ENCODE measurements at places on chromosomes 4 and X.

- no peak for DNase-seq
Observed at GRCh38 chrX:13048280-13048679, 3.9 kb upstream of the FAM9C start.

DNA sequence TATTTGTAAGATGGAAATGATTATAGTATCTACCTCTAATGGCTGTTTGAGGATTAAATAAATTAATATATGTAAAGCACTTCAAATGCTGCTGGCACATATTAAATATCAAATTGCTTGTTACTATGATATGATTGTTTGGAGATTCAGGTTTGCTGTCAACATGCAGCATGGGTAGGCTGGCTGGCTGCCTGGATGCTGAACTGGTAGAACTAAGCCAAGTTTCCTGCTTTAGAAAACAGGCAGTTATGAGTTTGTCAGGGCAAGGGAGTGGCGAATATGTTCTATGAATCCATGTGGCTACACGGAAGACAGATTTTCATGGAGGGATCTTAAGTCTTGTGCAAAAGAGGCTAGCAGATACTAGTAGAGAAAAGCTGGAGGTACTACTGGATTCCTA, 239.6 kb downstream of the GBA3 start:
- DNase-seq = no peak

DNA sequence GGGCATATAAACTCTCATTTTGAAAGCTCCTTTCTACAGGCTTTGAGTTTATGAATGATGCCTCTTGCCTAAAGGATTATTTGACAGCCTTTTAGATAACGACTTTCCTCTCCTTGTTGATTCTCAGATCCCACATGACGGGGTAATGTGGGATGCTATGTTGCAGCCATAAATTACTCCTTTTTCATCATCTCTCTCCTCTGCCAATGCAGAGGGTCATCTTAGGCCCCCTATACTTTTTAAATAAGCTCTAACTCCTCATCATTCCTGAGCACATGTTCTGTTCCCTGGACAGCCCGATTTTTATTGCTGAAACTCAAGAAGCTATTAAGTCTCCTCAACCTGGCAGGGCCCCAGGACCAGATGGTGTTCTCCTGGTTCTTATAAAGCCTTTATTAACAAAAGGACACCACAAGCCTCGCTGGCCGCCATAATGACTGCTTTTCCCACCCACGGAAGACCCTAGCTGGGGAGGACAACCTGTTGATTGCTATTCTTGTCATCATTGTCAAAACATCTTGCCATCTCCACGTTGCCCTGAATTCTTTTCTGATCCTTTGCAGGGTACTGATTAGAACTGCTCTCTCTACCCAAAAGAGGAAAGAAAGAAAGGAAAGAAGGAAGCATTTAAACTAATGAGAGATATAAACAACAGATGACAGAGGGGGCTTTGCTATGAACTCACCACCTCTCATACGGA, 150.7 kb downstream of the DHX15 start:
- DNase-seq = no peak

DNA sequence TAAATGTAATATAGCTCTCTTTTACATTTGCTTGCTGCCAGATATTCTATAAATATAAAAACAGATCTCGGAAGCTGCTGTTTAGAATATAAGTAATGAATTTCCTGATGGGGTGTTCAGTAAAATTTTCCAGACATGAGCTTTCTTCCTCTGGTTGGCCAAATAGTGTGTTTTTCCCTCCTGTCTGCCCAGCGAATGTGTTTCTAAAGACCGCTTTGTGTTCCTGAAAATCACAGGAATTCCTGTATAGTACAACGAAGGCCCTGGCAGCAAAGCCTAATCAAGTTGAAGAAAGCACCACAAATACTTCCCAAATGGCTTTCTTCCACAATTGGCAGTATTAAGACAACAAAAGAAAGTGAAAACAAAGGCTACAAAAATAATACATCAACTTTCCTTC, 494.1 kb downstream of the INPP4B start:
- DNase-seq = no peak

DNA sequence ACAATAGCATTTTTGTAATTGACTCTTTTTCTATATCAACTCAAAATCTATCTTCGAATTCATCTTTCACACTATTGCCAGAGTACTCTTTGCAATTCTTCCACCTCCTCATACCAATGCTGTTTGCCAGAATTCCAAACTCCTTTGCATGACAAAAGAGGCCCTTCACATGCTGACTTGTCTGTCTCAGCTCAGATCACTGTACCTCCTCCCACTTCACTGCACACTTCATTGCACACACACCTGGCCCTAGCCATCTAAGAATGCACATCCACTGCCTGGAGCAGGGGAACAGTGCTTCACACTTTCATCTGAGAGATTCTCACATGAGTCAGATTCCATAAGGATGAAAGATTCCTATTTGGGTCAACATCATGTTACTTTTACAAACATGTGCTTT, 56.5 kb downstream of the PRDM5 start:
- DNase-seq = no peak

GRCh38 chr4:137531168-137531985, 917 bp downstream of the PCDH18 start:
- no peak for DNase-seq

DNA sequence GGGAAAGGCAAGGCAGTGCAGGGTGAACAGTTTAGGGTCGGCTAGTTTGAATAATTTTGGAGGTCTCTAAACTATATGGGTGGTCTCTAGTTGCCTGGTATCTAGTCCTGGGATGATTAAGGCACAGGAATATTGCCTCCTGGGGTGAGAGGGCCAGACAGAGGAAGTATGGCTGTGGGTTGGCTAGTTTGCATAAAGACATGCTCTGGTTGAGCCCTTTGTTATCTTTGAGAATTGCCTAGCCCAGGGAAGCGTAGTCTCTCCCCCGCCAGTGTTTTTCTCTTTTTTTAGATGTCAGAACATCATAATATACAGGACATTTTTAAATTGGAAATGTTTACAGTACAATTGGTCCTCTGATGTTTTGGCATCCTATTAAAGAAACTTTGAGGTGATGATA, 163.5 kb downstream of the PWWP3B start:
- no peak for DNase-seq

GRCh38 chr4:65646136-65646535, 24.2 kb downstream of the EPHA5 start:
- no peak for DNase-seq

DNA sequence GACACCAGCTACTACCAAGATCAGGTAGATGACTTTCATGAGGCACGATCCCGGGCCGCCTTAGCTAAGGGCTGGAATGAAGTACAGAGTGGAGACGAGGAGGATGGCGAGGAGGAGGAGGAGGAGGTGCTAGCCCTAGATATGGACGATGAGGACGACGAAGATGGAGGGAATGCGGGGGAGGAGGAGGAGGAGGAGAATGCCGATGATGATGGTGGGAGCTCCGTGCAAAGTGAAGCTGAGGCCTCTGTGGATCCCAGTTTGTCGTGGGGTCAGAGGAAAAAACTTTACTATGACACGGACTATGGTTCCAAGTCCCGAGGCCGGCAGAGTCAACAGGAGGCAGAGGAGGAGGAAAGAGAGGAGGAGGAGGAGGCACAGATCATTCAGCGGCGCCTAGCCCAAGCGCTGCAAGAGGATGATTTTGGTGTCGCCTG, 481 bp downstream of the UTP3 start:
- DNase-seq = no peak

DNA sequence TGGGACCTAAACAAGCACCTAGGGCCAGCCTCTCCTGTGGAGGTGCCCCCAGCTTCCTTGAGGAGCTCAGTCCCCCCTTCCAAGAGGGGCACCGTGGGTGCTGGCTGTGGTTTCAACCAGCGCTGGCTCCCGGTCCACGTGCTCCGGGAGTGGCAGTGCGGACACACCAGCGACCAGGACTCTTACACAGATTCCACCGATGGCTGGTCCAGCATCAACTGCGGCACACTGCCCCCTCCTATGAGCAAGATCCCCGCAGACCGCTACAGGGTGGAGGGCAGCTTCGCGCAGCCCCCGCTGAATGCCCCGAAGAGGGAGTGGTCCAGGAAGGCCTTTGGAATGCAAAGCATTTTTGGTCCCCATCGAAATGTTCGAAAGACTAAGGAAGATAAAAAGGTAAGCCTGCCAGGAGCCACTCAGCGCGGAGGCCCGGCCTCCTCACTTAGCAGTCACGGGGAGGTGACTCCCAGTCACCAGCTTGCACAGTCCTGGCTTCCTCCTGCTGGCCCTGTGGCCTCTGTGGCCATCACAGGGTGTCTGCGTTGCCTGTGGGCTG, 24.9 kb downstream of the RGS12 start:
- DNase-seq = no peak

GRCh38 chr4:139530833-139531427, 25.1 kb downstream of the SETD7 start:
- DNase-seq = peak; percentile 61

GRCh38 chr4:8537041-8537461, 43.1 kb upstream of the GPR78 start:
- no peak for DNase-seq

- no peak for DNase-seq
Observed at GRCh38 chrX:42151808-42152207, 228.5 kb upstream of the CASK start.

DNA sequence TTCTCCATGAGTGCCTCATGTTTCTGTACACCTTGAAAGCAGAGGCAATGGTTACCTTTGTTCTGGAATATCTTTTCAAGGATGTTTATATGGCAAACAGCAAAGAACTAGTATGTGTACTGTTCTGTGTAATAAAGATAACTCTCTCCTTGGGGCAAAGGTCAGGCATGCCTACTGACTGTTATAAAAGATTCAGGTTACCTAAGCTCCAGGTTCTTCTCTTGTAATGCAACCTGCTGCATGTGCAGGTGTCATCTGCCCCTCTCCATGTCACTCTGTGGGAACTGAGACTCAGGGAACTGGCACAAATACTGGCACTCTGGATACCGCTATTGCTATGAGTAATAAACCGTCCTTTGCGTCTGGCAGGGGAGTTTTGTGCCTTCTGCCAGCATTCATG, 5.4 kb upstream of the TRPC3 start:
- no peak for DNase-seq

DNA sequence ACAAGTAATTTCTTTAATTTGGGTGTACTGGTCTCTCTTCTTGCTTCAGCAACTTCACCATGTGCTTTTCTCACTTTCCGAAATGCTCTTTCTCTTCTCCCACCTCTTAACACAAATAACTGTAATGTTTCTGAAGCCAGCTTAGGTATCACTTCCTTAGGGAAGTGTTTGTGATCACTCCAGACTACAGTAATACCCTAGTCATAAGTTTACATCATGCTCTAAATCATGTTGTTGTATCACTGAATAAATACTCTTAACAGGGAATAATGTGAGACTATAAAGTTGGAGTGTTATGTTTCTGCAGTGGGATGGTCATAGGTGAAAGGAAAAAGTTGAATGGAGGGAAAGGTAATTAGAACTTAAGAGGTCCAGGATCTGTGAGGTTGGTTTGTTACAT, 712.3 kb downstream of the C4orf33 start:
- DNase-seq = no peak

GRCh38 chr4:184506527-184507121, 32.3 kb upstream of the IRF2 start:
- peak; percentile 10 for DNase-seq

- no peak for DNase-seq
Observed at GRCh38 chr4:53780736-53781400, 189.6 kb upstream of the LNX1 start.

DNA sequence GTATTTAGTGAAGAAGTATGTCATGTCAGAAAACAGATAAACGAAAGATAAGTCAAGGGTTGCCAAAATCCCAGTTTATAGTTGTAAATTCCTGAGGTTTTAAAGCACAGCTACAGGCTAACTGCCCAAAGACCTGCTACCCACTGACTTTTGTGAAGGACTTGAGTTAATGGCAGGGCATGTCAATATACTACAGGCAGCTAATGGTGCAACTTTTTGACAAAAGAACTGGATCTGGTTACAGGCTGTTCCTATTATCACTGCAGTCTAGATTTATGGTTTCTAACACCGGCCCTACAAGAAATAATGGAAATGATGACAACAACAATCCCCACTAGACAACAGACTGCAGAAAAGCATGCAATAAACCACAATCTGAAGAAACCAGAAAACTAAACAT, 6.4 kb downstream of the SCML2 start:
- DNase-seq = no peak

GRCh38 chrX:20397587-20397986, 130.9 kb upstream of the RPS6KA3 start:
- DNase-seq = no peak

DNA sequence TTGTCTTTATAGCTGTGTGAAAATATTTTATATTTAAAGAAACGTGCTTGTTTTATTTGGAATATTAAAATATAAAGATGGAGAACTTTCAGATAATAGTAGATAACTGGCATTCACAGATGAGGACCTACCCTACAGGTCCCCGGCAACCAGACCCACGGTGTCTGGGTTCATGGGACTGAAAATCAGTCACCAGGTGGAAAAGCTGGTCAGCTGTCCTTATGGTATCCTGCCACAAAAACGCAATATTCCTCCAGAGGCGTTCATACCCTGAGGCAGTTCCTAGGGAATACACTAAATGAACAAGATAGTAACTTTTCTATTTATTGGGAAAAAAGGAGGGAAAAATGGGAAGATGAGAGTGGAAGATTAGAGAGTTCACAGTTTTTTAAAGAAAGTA, 1.2 kb downstream of the TLR6 start:
- no peak for DNase-seq

GRCh38 chrX:44245733-44246132, 97.7 kb downstream of the EFHC2 start:
- peak; percentile 8 for DNase-seq

DNA sequence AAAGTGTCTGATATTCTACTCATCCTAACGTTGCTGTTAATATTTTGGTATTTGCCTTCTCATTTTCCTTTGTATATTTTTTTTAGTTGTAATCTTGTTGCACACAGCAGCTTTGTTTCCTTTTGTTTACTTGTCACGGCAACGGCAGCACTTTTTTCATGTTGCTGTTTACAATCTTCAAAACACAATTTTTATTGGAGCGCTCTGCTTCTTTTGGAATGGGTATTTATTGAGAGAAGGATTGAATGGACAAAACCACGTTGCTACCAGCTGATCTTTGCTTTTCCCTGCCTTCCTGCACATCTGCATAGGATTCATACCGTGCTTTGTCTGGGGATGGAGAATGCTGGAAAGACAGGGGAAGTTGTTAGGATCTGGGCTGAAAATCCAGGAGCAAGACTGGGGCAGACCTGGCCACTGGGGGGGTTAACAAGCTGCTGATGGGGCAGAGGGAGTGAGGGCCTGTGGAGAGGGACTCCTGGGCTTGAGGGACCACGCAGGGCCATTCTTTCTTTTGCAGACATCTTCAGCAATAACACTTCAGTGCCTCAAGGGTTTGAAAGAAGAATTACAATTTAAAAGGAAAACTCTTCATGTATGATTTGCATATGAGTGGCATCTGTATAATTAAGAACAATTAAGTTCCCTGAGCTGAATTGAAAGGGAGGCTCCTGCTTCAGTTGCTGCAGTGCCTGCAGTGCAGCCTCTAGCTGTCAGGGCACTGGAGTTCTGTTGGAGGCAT, 69.8 kb downstream of the TMEM131L start:
- no peak for DNase-seq

- DNase-seq = no peak
Observed at GRCh38 chr4:1427010-1427409, 20.8 kb upstream of the NKX1-1 start.

DNA sequence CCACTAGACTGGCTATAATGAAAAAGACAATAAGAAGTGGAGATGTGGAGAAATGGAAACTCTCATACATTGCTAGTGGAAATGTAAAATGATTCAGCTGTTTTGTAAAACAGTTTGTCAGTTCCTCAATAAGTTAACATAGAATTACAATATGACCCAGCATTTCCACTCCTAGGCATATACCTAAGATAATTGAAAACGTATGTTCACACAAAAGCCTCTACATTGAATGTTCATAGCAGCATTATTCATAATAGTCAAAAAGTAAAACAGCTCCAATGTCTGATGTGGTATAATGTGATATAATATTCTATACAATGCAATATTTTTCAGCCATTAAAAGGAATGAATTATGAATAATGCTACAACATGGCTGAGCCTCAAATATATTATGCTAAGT, 10.2 kb downstream of the EDA start:
- DNase-seq = no peak
